ENCODE measurements at places on chromosomes 2 and 18. TPM values are rescaled to one million over a fixed set of nuclear protein-coding genes. Genes with fewer than 3 reads are reported as not detected.

DNA sequence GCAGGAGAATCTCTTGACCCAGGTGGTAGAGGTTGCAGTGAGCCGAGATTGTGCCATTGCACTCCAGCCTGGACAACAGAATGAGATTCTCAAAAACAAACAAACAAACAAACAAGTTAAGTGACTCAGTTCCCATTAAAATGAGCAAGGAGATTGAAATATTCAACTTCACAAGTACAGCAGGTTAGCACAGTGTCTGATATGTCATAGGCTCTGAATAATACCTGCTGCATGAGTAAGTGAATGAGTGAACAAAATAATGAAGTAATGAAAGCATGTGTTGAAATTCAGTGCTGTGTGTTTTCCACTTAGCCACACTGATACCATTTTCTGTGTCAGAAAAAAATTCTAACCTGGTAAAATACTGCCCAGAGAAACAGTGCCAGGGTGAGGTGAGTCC is 41.9 kb upstream of the SETBP1 start:
- H3K27me3 ChIP-seq = no peaks in the 10 kb centered on the region
- H3K4me1 ChIP-seq = no peaks in the 10 kb centered on the region
- H3K27ac ChIP-seq = no peak overlapping the region
- H3K4me3 ChIP-seq = no peak overlapping the region
- no peak for DNase-seq
- no peaks in the 10 kb centered on the region for H3K36me3 ChIP-seq

DNA sequence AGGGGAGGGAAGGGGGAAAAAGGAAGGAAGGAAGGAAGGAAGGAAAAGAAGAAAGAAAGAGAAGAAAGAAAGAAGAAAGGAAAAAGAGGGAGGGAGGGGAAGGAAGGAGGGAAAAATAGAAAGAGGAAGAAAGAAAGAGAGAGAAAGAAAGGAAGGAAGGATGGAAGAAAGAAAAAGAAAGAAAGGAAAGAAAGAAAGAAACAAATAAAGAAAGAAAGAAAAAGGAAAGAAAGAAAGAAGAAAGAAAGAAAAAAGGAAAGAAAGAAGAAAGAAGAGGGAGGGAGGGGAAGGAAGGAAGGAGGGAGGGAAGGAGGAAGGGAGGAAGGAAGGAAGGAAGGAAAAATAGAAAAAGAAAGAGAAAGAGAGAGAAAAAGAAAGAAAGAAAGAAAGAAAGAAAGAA is 315.8 kb upstream of the PIK3C3 start:
- no peak for DNase-seq
- H3K27ac ChIP-seq = no peak overlapping the region
- no peaks in the 10 kb centered on the region for H3K27me3 ChIP-seq
- H3K4me3 ChIP-seq = no peak overlapping the region

DNA sequence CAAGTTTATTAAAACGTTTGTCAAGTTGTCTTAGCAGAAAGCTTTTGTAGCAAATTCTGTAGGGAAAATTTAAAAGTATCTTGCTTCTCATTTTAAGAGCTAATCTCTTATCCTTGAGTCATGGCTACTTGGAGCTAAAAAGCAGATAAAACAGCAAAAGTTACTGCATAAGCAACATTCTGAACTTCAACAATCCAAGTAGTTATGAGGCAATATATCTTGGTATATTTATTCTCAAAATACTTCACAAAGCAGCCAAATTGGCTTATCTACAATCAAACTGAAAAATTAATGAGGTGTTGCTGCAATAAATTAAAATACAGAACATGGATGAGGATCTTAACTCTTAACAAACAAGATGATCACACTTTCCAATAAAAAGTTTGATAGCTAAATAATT is 306.5 kb downstream of the PIEZO2 start:
- H3K4me1 ChIP-seq = no peaks in the 10 kb centered on the region
- no peaks in the 10 kb centered on the region for H3K27me3 ChIP-seq
- H3K4me3 ChIP-seq = no peak overlapping the region
- no peaks in the 10 kb centered on the region for H3K36me3 ChIP-seq

VWA3B gene
- total RNA-seq = 1.0 TPM

DNA sequence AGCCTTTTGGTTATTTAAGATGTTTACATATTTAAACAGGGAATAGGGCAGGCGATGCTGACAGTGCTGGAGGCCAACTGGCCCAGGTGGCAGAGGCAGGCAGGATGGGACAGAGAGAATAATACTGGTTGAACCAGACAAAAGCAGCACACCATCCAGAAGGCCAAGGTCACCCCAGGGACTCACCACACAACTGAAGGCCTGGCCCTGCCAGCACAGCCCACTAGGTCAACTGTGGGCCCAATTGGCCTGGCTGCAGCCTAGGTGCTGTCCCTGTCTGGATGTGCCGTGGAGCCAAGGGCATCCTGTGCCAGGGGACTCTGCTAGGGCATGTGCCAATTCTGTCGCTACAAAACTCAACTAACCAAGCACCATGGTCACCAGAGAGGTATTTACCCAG is 69.2 kb downstream of the RNF152 start:
- no peaks in the 10 kb centered on the region for H3K4me1 ChIP-seq
- no peaks in the 10 kb centered on the region for H3K36me3 ChIP-seq
- no peak for DNase-seq
- H3K27ac ChIP-seq = no peak overlapping the region
- H3K4me3 ChIP-seq = no peak overlapping the region

DNA sequence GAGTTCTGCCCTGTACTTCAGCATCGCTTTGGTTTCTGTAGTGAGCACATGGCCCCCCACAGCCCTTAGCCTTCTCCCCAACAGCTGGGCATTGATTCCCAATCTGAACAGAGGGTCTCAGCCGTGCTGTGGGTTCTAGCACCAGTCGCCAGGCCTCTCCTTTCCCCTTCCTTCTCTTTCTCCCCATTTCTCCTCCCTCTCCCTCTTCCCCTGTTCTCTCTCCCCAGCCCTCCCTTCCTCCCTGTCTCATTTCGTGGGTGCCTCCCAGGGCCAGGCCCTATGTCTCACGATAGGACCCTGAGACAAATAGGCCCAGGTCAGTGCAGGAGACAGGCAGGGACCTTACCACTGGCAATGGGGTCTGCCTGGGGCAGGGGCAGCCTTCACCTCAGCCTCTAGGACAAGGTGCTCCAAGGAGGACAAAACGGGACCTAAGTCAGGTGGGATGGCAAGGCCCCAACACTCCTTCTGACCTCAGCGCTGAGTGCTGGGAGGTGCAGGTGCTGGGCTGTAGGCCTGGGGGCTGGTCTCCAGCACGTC is 143.4 kb upstream of the GPC1 start:
- no peaks in the 10 kb centered on the region for H3K27me3 ChIP-seq
- no peaks in the 10 kb centered on the region for H3K36me3 ChIP-seq
- no peak for DNase-seq
- H3K4me3 ChIP-seq = no peak overlapping the region
- no peak overlapping the region for H3K27ac ChIP-seq
- no peaks in the 10 kb centered on the region for H3K4me1 ChIP-seq

- no peak overlapping the region for H3K4me3 ChIP-seq
- H3K27ac ChIP-seq = no peak overlapping the region
- H3K27me3 ChIP-seq = no peaks in the 10 kb centered on the region
- no peaks in the 10 kb centered on the region for H3K36me3 ChIP-seq
- DNase-seq = no peak
These were observed 90.7 kb upstream of the EPHA4 start for GRCh38 chr2:221662689-221663391.

Measured in aorta (tissue), 5 donors.